ENCODE measurements at places on chromosomes 11 and 22.

- no peaks in the 10 kb centered on the region for H3K4me1 ChIP-seq
- no peak overlapping the region for H3K27ac ChIP-seq
- H3K4me3 ChIP-seq: no peak overlapping the region
- DNase-seq: no peak
- no peaks in the 10 kb centered on the region for H3K36me3 ChIP-seq
Observed at GRCh38 chr22:19655399-19655798, 58.9 kb upstream of the SEPTIN5 start.

GRCh38 chr11:102108734-102109440 lies 1.4 kb upstream of the YAP1 start:
- no peaks in the 10 kb centered on the region for H3K36me3 ChIP-seq
- H3K27me3 ChIP-seq: peaks cover 14% of the 10 kb centered on the region
- H3K4me3 ChIP-seq: no peak overlapping the region
- no peak for DNase-seq
- no peak overlapping the region for H3K27ac ChIP-seq

DNA sequence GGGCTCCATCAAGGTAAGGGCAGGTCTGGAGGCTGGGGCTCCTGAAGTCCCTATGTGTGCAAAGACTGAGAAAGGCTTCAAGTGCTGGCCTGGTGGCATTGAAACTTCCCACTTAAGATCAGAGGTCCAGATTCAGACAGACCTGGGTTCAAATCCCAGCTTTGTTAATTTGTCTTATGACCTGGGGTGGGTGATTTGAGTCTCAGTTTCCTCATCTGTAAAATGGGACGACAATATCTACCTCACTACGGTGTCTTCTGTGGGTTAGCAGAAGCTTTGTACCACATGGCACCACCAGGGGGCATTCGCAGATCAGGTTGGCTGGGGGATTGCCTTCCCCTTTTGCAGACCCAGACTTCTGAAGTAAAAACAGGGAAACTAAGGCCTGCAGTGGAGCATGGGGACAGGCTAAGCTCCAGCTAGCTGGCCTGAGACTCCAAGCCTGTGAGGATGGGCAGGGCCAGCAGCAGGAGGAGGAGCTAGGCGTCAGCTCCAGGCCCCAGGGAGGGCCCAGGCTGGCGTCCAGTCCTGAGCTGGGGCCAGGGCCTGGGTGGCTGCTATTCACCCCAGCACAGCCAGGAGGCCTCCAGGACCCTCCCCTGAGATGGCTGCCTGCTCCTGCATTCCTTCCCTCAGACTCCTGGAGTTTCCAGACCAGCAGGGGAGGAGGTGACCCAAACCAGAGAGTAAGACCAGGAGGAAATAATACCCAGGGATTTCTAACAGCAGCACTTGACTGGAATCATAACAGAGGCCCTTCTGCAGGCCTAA lies 1.5 kb downstream of the CASTOR1 start:
- H3K27me3 ChIP-seq: no peaks in the 10 kb centered on the region
- H3K27ac ChIP-seq: no peak overlapping the region
- peaks cover 59% of the 10 kb centered on the region for H3K4me1 ChIP-seq
- H3K4me3 ChIP-seq: peak overlapping the region; percentile 5

GRCh38 chr11:36304351-36304750 lies 8.3 kb downstream of the PRR5L start:
- H3K36me3 ChIP-seq: no peaks in the 10 kb centered on the region
- no peaks in the 10 kb centered on the region for H3K27me3 ChIP-seq
- H3K4me1 ChIP-seq: no peaks in the 10 kb centered on the region
- DNase-seq: no peak
- no peak overlapping the region for H3K27ac ChIP-seq

- peak; percentile 34 for DNase-seq
- H3K27ac ChIP-seq: peak overlapping the region; percentile 77
- H3K4me1 ChIP-seq: peaks cover 64% of the 10 kb centered on the region
- peaks cover 43% of the 10 kb centered on the region for H3K36me3 ChIP-seq
Observed at GRCh38 chr11:68040101-68040956, 1.5 kb downstream of the TCIRG1 start.

DNA sequence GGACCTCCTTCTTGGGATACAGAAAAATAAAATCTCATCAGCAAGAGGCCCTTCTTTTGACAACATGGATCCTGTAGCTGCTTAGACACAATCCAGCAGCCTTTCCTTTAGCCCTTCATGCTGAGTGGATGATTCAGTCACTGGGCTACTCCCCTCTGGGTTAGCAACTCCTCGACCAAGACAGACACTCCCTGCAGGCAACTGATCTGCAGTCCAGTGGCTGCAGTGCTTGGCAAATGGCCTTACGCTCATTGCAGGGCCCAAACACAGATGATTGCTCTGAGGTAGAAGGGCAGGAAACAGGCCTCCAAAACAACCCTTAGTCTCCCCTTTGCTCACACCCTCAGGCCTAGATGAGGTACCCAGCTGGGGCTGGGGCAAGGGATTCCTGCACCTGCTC lies 73.2 kb upstream of the OPCML start:
- H3K27me3 ChIP-seq: no peaks in the 10 kb centered on the region
- no peaks in the 10 kb centered on the region for H3K4me1 ChIP-seq
- no peaks in the 10 kb centered on the region for H3K36me3 ChIP-seq
- H3K27ac ChIP-seq: no peak overlapping the region

GRCh38 chr22:36731916-36732315 lies 28.4 kb upstream of the CACNG2 start:
- no peaks in the 10 kb centered on the region for H3K4me1 ChIP-seq
- no peak for DNase-seq
- H3K27me3 ChIP-seq: peaks cover 4% of the 10 kb centered on the region
- no peak overlapping the region for H3K4me3 ChIP-seq
- H3K27ac ChIP-seq: no peak overlapping the region
- H3K36me3 ChIP-seq: no peaks in the 10 kb centered on the region

All from CD4-positive, alpha-beta T cell (primary cell).